ENCODE measurements at places on chromosomes 3 and 15.

DNA sequence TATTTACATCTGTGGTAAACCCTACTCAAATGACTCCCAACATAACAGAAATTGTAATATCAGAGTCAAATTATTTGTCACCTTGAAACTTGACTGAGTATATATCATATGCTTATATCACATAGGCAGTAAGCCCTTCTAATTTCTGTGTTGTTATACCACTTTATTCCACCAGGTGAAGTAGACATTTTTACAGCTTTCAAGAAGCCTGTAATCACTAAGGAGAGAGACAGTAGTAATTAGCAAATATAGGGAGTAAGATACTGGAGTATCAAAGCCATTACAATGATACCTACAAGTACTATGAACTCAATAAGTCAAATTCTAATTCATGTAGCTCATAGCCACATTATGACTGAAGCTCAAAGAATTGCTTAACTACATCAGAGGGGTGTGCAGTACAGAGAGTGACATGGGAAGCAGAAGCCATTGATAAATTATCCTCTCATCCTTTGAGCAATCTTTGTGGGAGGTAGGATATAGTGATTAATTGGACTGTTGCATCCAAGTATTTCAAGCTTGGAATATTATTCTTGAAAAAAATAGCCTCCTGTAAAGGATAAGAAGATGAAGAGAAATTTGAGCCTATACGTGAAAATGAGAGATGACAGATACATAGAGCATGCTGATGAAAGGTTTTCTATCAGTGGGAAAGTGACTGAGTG, 1005.9 kb downstream of the ZPLD1 start:
- no peak for DNase-seq

DNA sequence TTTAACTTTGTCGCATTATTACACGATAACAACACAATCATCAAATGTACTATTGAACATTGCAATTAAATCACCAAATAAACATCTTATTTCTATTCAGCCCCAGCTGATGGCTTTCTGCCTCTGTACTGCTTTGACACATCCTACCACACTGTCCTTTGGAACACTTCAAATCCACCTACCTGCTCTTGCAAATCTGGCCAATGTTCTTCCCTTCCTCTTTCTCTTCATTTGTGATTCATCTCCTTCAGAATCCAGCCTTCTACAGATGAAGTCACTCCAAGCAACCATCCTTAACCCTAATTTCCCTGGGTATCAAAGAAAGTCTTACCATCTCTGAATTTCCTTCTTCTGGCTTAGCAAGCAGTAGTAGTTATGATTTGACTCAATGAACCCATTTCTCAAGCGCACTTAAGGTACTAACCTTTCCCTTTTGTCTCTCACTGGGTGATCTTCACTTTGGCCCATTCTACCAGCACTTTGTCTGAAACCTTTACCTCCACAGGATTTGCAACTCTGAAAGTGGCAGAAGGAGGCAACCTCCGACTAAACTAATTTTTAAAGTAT, 502.9 kb downstream of the FOXP1 start:
- no peak for DNase-seq

GRCh38 chr15:62089616-62090015, 22.8 kb downstream of the C2CD4A start:
- no peak for DNase-seq

DNA sequence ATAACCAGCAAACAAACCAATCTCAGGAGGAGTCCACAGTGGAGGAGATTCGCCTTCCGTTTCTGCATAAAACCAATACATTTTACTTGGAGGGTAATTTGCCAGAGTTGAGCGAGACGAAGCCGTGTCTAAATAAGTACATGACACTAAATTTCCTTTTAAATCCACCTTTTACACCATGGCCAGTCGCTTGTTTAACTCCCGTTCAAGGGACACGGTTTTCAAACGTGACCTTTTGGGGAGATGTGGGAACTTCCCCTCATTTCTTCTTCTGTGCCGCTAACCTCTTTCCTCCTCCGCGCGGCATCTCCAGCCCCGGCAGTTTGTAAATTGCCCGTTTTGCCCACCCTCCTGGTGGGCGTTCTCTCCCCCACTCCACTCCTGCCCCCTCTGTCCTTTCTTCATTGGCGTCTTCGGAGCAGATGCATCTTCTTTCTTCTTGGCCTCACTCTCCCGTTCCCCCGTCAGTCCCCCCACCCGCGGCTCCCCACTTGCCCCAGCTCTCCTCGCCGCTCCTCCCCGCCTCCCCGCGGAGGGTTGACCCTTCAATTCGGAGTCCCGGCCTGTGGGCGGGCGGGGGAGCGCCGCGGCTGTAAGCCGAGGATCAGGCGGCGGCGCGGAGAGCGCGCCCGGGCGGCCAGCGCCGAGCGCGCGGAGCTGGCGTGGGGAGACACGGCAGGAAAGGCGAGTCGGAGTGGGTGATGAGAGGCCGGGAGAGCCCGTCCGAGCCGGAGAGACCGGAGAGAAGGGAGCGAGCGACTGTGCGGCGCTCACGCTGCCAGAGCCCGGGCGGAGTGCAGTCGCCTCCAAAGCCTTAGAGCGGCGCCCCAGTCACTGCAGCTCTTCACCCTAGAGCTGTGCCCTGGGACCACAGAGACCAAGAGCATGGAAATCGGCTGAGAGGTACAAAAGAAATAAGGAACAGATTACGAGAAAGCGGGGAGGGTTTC, at the start of gene NLGN1:
Gene NLGN1 (plus strand): TSS at position 584 of the 950 bp plus-strand sequence.
- no peak for DNase-seq

DNA sequence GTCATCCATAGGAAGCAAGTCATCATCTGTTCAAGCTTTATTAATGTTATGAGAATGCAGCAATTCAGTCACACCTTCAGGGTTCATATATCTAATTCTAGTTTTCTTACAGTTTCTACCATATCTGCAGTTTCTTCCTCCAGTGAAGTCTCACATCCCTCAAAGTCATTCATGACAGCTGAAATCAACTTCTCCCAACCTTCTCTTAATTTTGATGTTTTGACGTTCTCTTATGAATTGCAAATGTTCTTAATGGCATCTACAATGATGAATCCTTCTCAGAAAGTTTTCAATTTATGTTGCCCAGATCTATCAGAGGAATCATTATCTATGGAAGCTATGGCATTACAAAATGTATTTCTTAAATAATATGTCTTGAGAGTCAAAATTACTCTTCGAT, 210.4 kb upstream of the ZBTB20 start:
- no peak for DNase-seq

DNA sequence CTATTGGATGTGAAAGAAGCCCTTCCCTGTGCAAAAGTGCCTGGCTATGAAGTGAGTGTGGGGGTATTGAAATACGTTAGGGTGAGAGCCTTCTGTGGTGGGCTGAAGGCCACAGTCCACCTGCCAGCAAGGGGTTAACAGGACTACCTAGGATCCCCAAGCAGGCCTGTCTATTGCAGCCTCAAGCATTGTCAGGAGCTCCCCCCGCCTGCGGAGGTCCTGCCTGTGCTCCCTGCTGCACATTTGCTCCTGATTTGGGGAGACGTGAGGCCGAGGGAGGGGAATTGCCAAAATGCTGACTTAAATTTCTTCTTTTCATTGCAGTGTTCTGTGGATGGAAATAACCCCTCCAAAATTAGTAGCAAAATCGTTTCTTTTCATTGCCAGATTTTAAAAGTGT, 56.2 kb downstream of the GABRG3 start:
- DNase-seq, result no peak

GRCh38 chr3:51968883-51969678, 1.8 kb upstream of the PCBP4 start:
- DNase-seq, result no peak

- DNase-seq, result no peak
These were observed 534.4 kb downstream of the EPHB1 start for GRCh38 chr3:135329479-135329878.

DNA sequence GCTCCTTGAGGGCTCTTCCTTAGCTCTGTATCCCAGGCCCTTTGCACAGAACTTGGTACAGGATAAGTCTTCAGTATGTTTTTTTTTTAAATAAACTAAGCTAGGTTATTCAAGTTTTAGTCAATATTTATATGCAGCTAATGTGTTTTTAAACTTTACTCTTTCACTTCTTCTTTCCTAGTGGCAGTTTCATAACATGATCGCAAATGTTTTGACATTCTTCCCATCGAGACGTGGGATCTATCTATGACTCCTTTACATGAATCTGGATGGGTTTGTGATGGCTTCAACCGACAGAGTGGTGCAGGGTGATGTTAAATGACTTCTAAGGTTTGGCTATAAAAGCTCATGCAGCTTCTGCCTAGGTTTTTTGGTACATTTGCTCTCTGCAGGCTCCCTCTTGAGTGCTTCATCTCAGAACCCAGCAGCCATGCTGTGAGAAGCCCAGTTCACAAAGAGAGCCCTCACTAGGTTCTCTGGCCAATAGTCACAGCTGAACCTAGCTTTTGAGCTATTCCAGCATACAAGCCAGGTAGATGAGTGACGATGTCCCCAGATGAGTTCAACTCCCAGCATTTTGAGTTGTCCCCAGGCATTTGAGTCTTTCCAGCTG, 13.5 kb upstream of the MECOM start:
- no peak for DNase-seq

- no peak for DNase-seq
These were observed 59.8 kb upstream of the HEG1 start for GRCh38 chr3:125115640-125116039.

GRCh38 chr3:99250821-99251355, 349.4 kb upstream of the DCBLD2 start:
- no peak for DNase-seq

DNA sequence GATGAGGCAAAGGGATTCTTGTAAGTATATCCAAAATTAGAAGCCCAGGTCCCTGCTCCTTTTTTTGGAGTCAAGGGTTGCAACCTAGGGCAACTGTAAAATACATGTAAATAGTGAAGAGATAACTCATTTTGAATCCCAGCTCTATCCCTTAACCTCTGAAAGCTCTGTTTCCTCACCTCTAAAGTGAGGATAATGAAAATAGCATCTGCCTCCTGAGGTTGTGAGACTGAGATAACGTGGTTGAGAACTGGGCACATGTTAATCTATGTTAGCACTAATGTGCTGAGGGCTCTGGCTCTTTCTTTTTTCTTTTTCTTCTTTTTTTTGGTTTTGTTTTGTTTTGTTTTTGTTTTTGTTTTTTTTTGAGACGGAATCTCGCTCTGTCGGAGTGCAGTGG, 4.8 kb upstream of the NKTR start:
- DNase-seq, result no peak

DNA sequence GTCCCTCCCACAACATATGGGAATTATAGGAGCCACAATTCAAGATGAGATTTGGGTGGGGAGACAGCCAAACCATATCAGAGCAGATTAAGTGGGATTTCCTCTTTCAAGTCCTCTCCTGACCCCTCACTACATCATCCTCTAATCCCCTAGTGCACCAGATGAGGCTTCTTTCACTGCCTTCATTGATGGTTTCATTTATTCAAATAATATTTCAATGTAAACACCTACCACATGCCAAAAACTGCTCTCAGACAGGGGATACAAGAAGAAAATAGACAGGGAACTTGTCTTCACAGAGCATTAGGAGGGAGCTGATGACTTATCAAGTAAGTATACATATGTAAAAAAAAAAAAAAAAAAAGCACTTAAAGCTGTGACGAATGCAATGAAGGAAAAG, 180.2 kb downstream of the NTRK3 start:
- DNase-seq, result no peak

DNA sequence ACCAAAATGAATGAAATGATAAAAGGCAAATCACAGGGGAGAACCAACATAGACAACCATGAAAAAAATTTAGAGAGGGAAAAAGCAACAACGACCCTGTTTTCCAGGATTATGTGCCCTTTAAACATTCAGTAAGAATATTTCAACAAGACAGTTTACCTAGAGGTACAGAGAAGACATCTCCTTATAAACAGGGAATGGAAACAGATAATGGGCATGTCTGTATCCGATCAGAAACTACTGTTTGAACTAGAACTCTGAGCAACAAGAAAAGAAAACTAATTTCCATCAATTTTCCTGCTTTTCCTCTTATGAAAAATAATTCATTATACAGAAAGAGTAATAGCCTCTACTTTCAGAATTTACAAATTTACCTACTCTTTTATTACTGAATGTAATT, 39.3 kb downstream of the DLG1 start:
- no peak for DNase-seq

- no peak for DNase-seq
These were observed 252.1 kb upstream of the KCNMB2 start for GRCh38 chr3:178284181-178284580.

GRCh38 chr3:177093966-177094365, 103.3 kb downstream of the TBL1XR1 start:
- DNase-seq, result no peak

DNA sequence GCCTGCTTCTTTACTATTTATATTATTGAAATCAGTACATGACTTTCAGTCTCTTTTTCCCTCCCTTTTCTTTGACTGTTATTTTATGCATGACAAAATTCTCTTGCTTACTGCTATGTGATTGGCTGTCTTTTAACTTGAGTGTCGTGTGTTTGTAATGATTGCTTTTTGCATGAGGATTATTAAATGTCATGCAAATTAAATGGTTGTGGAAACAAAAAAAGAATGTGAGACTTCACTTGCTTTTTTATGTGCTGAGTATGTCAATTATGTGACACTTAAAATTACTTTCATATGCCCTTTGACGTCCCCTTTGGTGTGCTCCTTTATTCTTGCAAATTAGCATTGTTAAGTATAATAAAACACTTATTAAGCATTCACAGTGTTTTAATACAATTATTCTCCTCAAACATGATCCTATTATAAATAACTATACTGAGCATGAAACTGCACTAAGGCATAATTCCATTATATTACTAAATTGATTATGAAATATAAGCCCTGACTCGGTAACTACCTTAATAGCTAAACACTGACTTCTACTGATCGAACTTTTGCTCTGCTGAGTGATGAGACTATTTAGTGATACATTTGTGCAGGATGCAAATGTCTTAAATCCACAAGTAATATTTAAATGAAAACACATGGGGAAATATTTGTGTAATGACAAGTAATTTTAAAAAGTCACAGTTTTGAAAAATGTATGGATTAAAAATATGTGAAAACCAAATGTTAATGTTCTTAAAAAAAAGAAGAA, 401.7 kb downstream of the NLGN1 start:
- no peak for DNase-seq

DNA sequence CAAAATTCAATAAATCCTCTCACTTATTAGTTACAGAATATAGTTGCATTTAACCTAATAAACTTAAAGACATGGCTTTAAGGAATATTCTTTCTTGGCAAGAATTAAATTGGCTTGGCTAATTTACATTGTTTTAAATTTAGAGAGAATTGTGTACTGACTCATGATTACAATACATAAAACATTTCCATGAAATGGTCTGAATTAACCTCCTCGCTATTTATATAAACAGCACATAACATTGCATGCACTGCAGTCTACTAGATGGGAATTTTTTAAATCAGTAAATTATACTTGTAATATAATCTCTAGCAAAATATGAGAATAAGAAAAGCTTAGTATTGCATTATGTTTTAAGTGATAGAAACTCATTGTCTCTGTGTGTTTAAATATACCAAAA, 268.9 kb downstream of the SHOX2 start:
- no peak for DNase-seq

GRCh38 chr3:170470063-170471016, 51.7 kb downstream of the CLDN11 start:
- DNase-seq, result no peak

- no peak for DNase-seq
These were observed 46.3 kb downstream of the SENP7 start for GRCh38 chr3:101466465-101467309.
